Stimulated activated CD4-positive, alpha-beta T cell treated with anti-CD3 and anti-CD28 coated beads, Interleukin-4, amount 100 ng/mL, for 1 hour (primary cell): ENCODE measurements at places on chromosomes 6 and 20.

GRCh38 chr6:25454136-25454535, 175.0 kb downstream of the CARMIL1 start:
- no peak for DNase-seq

GRCh38 chr20:40650707-40651106, 38.3 kb downstream of the MAFB start:
- DNase-seq = no peak

- DNase-seq = no peak
These were observed 16.8 kb downstream of the LINC00237 start for GRCh38 chr20:21089391-21089790.

DNA sequence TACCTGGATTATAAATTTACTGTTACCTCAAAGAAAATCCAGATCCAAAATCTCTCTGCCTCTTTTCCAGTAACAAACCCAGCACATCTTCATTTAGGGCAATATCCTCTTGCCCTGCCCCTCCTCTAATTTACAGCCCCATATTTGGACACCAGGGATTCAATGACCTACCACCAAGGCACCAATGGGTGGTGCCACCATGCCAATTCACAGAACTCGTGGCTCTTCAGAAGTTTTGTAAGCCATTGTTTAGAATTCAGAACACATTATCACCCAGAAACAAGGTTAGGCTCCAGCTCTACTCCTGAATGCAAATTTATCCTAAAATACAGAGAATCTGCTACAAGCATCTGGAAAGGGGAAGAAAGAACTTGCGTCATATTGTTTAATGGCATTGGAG, 67.8 kb upstream of the SASH1 start:
- no peak for DNase-seq

- DNase-seq = no peak
These were observed at the start of gene TBX18 for GRCh38 chr6:84764332-84765049. TBX18 (minus strand) TSS chr6:84764598; CDS start chr6:84764181, 417 bp downstream.

- DNase-seq = no peak
These were observed 209.2 kb upstream of the ASCC3 start for GRCh38 chr6:101090281-101090680.

- no peak for DNase-seq
These were observed 44.0 kb upstream of the TTPAL start for GRCh38 chr20:44431502-44432234.

GRCh38 chr6:131061751-131062119, 1.3 kb downstream of the EPB41L2 start:
- no peak for DNase-seq

- DNase-seq = no peak
These were observed 34.4 kb downstream of the SLC52A3 start for GRCh38 chr20:733861-734260.

DNA sequence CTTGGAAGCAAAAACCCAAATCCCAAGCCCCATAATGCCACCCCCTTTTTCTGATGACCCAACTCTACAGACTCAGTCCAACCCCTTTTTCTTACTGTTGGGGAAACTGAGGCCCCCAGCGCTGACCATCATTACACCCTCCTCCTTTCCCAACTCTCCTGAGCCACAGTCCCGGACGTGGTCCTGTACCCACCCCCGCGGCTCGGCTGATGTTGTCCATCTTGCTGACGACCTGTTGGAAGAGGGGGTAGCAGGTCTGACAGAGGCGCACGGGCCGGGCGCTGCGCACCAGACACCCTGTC, 533 bp downstream of the OSTM1 start:
- no peak for DNase-seq

GRCh38 chr20:48211238-48211637, 426.0 kb upstream of the SULF2 start:
- no peak for DNase-seq

DNA sequence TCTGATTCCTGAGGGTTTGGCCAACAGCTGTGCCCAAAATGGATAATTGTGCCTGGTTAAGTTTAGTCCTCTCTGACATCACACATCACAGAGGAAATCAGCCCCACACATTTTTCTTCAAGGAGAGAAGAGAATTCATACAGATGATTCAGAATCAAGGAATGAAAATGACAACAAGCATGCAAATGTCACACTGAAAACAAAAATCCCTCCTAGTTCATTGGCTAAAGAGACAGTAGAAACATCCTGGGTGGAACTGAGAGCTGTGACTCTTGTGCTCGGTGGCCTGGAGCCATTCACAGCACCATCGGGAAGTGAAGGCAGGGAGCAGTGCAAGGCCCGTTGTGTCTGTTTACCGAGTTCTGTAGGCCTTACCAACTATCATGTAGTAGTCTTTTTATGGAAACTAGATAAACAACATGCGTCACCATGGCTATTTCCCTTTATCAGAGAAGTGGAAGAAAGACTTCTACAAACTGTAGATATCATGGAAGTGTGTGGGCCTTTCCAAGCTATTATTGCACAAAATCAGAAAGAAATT, 81.7 kb upstream of the TENT5A start:
- no peak for DNase-seq

DNA sequence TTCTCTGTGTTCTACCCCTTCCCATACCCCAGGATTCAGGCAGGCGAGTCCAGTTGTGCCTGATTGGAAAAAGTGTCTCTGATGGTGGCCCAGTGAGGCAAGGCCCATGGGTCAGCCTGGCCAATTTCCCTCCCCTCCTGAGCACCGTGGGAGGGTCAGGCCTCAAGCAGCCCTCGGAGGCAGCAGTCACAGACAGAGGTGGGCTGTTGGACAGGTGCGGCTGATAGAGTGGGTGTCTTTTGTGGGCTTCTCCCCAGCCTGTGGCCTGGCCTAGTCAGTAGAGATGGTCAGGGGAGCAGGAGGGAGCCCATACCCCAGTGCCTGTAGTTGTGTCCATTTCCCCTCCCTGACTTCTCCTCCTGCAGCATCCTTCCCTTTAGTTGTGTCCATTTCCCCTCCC, 8.9 kb downstream of the MYT1 start:
- DNase-seq = no peak

GRCh38 chr6:76888351-76888750, 574.9 kb downstream of the HTR1B start:
- no peak for DNase-seq
